ENCODE measurements at places on chromosomes 4 and X.

DNA sequence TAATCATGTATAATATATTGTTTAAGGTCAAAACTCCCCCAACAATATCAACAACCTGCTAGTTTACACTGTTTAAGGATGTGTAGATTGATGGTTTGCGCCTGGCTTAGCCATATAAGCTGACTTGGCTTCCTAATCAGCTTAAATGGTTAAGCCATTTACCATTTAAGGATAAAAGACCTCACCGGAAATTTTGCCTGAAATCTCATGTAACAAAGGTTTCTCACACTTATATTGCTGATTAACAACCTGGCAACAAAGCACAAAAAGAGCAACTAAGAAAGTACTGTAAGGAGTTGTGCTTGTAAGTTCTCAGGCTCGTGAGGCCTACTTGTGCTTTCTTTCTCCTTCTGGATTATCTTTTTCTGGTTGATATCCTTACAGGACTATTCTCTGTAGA is 485.2 kb downstream of the GABRG1 start:
- no peak for DNase-seq

- DNase-seq: no peak
These were observed 277.4 kb downstream of the PAPSS1 start for GRCh38 chr4:107442538-107443111.

DNA sequence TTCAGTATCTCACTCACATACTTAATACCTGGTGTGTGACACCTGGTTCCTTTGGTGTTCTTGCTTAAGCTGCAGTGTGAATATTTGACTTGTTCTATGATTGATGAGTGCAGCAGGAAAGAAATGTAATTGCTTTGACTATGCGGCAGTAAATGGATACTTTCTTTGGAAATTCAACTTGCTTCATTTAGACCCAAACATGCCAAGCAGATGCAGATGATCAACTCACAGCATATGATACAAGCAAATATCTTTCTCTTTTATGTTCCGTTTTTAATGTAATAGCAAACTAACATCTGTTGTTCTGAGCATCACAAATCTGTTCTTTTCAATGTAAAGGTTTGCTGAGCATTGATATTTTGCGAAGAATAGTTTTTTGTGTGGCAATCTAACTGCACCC is 549.5 kb downstream of the C4orf33 start:
- no peak for DNase-seq

DNA sequence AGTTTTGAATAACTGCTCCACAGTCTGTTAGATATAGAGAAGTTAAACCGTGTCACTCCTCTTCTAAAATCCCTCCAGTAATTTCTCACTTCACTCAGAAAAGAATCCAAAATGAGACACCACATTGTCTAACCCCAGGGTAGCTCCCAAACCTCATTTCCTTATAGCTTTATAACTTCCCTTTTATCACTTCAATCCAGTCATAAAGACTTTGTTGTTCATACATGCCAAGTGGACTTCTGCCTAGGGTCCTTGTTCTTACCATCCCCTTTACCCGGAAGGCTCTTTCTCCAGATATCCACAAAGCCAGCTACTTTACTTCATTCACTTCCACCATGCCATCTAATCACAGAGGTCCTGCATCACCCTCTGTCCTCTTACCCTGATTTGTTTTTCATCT is 156.2 kb downstream of the GABRB1 start:
- DNase-seq: no peak

DNA sequence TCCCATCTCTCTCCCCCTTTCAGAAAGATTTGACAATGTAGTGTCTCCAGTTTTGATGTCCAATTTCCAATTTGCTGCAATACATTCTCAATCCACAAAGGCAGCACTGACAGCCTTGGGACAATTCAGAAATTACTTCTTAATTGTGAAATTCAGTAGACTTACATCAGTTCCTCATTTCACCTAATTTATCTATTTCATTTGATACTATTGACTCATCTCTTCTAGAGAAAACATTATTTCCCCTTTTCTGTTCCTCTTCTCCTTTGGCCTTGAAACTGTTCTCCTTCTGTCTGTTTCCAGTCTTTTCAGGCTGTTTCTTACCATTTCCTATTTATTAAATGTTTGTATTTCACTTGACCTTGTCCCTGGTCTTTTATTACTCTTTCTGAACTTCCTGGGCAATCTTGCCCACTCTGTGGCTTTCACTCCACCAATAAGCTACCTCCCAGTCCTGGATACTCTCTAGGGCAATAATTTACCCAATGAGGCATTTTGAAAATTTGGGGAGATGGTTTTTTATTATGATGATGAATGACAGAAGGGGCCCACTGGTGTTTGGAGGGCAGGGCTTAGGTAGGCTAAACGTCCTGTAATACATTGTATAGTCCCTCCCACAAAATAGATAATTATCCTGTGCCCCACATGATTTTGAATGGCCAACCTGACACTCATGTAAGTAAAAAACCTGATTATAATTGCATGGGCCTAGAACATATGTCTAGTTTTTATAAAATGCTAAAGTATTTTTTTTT is 498.0 kb upstream of the BOD1L1 start:
- no peak for DNase-seq

DNA sequence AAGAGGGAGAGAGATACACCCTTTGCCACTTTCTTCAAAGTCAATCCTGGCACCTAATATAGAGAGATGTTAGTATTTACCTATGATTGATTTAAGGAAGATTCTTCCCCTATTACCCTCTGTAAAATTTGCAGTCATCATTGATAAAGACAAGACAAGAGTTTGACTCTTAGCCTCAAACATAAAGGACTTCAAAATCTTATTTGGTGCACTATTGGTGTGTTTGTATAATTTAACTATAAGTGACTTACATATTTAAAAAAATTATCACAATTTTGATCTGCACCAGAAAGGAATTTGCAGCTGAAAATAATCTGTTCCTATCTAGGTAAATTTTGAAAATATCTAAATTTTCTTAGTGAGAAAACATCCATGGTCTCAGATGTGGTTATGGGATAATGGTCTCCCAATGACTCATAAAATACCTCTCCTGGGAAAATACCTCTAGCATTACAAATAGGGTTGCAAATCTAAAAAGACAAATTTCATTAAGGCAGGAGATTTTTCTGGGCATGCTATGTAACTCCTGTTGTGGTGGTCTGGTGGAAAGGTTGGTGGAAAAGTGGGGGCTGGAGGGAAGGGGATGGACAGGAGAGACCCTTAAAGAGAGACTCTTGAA is 173.6 kb upstream of the MED14 start:
- no peak for DNase-seq

Measured in GOT3 (cell line).